ENCODE measurements at places on chromosomes 5 and 9.

DNA sequence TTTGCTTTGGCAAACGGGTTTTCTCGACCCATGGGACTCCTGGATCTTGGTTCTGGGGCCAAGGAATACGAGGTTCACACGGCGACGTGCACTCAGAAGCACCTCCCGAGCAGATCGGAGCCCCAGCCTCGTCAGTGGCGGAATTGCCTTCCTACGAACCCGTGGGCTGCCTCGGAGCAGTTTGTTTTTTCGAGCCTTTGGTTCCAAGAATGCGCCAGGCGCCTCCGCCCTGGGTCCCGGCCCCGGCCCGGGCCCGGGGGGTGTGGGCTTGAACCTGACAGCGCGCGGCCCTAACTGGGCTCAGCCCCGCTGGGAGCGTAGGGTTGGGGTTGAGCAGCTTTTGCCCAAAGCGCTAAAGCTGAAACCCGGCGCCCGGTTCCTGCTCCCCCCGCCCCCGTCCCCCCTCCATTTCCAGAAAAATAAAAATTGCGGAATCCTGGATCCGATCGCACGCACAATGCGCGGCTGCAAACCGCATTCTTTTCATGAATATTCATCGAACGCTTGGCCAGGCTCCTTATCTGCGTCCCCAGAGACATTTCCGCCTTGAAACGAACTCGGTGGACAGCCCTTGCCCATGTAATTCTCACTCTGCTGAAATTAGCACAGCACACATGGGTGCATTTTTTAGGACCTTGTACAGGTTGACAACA, 1.0 kb downstream of the BASP1 start:
- no peak for DNase-seq

DNA sequence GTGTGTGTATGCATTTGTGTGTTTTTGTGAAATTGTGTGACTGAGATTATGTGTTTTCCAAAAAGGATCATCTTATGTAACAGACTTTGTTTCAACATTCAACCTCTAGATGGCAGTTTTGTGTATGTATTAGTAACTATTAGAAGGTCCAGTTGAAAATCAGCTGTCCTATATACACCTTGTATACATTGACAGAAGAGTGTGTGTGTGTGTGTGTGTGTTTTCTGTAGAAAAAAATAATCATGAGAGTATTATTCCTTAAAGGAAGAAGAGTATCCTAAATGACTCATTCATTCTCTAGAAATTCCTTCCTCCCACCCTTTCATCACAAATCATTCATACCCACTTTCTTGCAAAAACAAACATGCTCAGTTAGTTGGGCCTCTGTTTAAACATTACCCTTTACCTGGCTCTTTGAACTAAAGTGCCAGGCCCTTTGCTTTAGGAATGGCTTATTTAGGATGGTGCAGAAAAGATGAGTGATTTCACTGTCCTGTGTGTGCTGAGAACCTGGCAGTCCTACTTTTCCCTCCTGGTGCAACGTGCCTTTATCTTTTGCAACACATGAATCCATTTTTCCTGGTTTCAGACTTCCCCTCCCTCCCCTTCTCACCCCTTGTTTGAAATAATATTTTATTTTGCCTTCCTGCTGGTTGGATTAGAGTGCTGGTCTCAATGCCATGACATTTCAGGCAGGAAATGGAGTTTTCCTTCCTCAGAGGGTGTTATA, 152.2 kb downstream of the ARHGAP26 start:
- DNase-seq: no peak

DNA sequence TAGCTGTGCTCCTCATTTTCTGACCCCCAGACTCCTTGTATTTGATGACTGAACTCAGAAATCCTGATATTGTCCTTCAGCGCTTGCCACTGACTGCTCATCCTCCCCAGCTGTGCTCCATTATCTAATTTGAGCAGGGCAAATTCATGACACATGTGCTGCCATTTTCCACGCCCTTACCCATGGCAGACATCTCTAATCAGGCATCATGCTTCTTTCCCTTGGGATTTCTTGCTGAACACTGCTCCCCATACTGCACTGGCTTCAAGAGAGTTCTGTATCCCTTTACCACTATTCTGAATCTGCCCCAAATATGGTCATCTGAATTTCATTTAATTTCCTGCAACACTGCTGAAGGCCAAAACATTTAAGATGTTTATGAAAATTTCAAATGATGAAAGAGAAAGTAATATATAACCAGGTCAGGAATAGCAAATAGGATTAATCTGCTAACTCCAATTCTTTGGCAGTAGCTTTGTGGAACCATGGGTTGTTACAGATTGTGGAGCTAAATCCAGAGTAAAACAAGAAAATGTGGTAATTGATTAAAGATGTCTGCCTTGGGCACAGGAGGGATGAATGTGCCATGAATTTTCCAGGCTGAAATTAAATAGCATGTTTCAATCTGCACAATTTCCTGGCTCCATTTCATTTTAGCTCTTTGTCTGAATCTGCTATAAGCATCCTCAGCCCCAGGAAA, 93.6 kb downstream of the CYFIP2 start:
- DNase-seq: no peak

GRCh38 chr9:124074746-124075145, 63.2 kb downstream of the LHX2 start:
- DNase-seq: no peak

- no peak for DNase-seq
Observed at GRCh38 chr5:110377943-110378342, 348.5 kb downstream of the TMEM232 start.

- DNase-seq: no peak
Observed at GRCh38 chr9:130342714-130343085, 77.1 kb downstream of the HMCN2 start.

GRCh38 chr5:120910629-120911028, 446.5 kb downstream of the PRR16 start:
- DNase-seq: no peak

- no peak for DNase-seq
Observed at GRCh38 chr9:85038061-85038460, 368.5 kb downstream of the NTRK2 start.

GRCh38 chr5:133780619-133781280, 168.4 kb upstream of the FSTL4 start:
- DNase-seq: no peak

DNA sequence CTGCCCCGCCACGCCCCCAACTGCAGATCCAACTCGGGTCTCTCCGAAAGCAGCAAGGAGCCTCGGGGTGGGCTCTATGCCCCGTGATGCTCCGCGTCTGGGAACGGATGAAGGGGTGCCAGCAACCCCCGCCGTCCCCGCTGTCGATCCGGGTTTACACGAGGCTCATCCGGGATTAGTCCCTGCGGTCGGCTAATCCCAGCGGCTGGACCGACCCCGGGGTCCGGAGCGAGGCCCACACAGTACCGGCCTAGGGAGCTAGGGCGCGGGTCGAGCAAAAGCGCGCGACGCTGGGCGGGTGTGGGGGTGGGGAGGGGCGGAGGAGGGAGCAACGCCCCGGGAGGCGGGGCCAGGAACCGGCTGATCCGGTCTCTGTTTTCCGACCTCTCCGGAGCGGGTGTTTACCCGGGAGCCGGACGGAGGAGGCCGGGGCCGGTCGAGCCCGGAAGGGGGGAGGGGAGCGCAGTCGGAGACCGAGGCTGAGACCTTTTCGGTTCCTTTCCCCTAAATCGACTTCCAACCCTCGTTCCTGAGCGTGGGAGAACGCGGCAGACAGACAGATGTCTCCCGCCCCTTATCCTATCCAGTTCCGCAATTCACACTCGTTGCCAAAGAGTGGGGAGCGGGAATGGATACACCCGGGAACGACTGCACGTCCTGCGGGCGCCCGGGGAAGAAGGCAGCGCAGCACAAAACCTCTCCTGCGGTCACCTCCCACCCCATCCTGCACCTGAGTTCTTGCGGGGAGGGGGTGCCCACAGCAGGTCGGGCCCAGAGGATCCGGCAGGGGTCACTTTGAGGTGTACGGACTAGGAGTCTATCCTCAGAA, 28.6 kb downstream of the PCDH1 start:
- peak; percentile 53 for DNase-seq

DNA sequence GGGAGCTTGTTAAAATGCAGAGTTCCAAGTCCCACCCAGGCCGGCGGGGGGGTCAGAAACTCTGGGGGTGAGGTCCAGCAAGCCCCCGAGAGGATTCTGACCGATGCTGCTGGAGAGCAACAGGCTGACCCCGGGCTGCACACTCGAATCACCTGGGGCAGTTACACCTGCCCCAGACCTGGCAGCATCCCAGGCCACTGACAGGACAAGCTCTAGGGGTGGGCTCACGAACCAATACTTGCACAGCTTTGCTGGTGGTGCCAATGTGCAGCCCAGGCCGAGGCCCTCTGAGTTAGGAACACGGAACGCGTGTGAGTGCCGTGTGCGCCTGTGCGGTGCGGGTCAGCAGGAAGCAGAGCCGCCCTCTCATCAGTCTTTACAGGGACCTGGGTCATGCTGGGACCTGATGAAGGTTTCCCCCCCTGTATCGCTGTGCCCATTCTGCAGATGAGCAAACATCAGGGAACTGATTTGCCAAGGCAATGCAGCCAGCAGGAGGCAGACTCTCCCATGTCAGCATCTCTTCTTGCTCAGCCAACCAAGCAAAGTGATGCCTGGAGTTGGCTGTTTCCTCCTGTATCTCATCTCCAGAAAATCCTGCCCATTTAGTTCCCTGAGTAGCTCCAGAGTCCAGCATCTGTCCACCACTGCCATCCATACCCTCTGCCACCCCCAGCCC, 16.3 kb downstream of the FAM163B start:
- DNase-seq: no peak

GRCh38 chr9:84297162-84297821, 43.3 kb downstream of the SLC28A3 start:
- DNase-seq: no peak

DNA sequence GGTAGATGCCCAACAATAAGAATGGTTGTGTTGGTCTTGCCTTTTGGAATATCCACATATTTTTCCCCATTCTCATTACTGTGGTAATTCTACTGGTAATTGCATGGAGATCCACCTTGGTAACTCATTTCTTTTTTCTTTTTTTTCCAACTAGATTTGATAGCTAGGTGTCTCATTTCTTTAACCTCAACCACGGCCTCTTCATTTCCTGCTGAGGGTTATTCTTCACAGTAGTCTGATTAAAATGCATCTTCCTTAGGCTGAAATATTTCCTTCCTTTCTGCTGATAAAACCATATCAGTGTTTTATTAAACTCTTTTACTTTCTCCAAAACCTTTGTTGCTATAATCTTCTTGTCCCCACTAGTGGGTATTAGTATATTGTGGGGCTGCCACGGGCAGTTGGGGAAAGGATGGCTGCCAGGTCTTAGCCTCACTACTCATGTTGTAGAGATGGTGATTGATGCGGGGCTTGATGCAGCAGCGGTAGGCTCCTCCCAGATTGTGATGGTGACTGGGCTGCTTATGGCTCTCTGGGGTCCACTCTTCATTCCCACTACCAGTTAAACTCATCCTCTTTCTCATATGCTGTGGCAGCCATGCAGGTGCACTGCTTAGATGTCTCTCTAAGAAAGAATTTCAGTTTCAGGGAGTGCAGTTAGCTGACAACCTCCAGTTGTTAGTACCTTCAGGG, 35.9 kb downstream of the KIF2A start:
- DNase-seq: no peak

GRCh38 chr5:121525706-121526105, 326.0 kb upstream of the FTMT start:
- no peak for DNase-seq

DNA sequence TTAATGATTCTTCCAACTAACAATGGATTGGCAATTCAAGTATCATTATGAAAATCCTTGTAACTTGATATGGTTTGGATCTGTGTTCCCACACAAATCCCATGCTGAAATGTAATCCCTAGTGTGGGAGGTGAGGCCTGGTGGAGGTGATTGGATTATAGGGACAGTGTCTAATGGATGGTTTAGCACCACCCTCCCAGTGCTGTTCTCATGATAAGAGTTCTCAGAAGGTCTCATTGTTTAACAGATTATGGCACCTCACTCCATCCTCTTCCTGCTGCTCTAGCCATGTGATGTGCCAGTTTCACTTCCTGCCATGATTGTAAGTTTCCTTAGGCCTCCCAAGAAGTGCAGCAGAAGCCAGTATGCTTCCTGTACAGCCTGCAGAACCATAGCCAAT, 1116.2 kb upstream of the EDIL3 start:
- no peak for DNase-seq

DNA sequence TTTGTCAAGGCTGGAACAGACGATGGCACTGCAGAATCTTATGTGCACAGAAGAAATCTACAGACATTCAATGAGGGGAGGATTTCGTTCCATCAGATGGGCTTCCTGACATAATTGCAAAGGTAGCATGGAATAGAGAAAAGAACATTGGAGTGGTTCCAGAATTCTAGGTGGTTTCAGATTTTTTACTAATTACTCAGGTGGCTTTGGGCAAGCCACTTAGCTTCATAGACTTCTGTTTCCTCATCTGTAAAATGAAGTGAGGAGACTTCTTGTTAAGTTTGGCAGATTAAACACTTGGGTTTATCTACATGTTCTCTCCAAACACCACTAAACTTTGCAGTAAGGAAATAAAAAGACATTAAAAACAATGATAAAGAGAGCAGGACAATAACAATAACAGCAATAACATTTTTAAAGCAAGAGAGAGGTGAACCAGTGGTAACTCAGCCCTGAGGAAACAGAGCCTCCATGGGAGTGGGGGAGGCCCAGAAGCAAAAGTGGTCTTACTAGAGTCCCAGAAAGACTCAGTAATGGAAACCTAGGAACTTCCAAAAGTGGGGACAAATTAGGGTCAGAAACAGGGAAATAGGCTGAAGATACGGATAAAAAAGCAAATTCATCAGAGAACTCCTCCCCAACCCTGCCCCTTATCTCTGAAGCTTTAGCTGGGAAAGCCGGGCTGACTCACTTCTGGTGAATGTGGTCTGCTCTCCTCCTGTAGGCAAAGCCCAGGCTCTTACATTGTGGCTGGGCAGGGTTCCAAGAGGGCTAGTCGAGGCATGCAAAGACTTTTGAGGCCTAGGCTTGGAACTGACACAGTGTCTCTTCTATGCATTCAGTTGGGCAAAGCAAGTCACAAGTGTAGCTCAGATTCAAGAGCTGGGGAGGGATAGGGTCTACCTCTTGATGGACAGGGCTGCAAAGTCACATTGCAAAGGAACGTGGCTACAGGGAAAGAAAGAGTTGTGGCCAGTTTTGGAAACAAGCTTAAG, 11.8 kb upstream of the ACTBL2 start:
- DNase-seq: peak; percentile 17

DNA sequence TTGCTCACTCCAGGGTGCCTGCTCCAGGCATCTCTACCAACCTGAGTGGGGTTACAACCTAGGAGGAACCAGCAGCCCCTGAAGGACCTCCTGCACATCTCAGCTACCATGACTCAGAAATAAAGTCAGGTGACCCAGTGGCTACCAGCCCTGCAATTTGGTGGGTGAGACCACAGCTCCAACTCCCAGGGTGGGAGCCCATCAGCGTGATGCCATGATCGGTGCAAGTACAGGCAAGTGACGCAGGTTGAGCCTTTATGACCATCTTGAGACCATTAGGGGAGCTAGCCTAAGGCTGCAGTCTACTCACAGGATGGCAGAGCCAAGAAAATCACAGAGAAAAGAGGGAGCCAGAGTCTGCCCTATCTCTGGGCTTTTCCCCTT, 8.6 kb downstream of the SEPTIN8 start:
- DNase-seq: no peak

GRCh38 chr5:14896131-14896530, 24.6 kb upstream of the ANKH start:
- DNase-seq: no peak

- no peak for DNase-seq
Observed at GRCh38 chr5:66164044-66164790, 20.1 kb downstream of the SREK1 start.

All from activated T-helper 1 cell treated with Interleukin-2 at 50 U/mL for 16 hours (primary cell).